ENCODE measurements at places on chromosomes 16 and 17.
A peak's percentile ranks its signal among the peaks of the same experiment; 100 is the strongest.

DNA sequence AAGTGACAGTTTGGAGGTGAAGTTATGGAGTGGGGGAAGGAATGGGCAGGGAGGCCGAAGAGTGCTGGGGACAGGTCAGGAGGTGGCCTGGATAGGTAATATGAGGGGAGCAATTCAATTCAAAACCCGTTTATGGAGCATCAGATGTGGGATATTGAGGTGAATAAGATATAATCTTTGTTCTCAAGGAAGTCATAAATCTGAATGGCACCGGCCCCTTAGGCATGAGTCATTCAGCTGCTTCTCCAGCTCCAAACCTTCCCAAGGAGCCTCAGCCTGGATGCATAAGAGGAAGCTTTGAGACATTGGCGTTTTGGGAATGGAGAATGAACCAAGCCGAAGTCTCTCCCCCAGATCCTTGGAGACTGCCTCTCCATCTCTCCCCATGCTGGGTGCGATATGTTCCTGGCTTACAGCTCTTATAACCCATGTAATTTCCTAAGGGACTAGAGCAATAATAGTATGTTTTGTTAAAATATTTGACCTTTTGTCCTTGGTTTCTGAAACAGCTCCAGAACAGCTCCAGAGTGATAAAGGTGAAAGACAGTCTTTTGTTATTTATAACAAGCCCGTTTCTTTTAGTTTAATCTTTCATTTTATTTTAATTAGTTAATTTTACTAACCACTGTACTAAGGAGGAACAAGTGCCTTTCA lies 1.7 kb downstream of the TUBG2 start:
- DNase-seq: no peak

GRCh38 chr17:18382441-18383078 lies 5.0 kb downstream of the EVPLL start:
- no peak for DNase-seq

GRCh38 chr17:77440560-77440981 lies 299.8 kb downstream of the SEC14L1 start:
- DNase-seq: no peak

- DNase-seq: no peak
Observed at GRCh38 chr16:24074574-24074973, 181.6 kb upstream of the CACNG3 start.

DNA sequence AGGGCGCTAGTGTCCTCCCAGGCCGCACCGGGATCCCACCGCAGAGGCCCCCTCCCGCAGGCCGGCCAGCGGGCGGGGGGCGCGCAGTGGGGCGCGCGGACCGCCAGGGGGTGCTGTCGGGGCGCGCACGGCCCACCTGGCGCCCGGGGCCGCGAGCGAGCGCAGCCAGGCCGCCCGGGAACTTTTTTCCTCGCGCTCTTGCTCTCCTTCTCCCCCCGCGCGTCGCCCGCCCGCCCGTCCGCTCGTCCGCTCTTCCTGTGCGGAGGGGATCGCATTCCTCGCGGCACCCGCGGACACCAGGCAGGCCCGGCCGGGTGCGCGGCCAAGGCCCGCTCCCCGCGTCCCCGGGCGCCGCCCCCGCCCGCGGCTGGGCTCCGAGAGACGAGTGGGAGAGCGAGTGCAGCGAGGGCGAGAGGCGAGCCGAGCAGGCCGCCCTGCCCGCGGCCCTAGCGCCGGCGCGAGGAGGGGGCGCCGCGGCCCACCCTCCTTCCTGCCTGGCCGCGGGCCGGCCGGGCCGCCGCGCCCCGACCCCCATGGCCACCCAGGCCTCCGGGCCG lies at the start of gene RAI1:
Gene RAI1 (plus strand): TSS at position 272 of the 557 bp plus-strand sequence. CDS start 111,491 bp downstream, outside the sequence.
- DNase-seq: peak; percentile 23

DNA sequence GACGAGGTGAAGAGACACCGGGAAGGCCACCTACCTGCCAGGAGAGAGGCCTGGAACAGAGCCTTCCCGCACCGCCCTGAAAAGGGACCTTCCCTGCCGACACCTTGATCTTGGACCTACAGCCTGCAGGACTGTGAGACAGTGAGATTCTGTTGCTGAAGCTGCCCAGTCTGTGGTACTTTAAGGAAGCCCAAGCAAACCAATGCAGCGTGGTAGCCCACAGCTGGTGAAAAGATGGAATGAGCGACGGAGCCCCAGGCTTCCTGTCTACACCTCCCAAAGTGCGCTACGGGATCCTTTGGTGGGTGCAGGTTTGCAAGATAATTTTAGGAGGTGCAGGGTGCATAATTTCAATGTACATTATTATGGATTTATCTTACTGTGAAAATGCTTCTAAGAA lies 33.9 kb downstream of the TNFRSF13B start:
- DNase-seq: no peak

GRCh38 chr17:68566442-68566738 lies 34.8 kb downstream of the FAM20A start:
- DNase-seq: no peak

DNA sequence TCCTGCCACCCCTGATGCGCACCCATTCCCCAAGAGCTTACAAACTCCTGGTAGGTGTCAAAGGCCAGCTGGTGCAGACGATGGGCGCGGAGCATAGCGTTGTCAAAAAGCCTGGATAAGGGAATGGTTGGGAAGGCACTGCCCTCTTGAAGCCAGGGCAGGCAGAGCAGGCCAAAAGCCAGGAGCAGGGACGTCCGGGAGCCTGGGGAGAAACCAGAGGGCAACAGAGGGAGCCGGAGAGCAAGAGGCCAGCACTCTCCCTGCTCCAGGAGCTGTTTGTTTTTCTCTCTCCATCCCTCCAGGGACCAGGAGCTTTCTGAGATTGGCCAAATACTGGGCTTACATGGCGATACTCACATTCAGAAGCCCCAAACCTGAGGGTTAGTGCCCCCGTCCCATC lies 334 bp downstream of the GH1 start:
- no peak for DNase-seq
